Activated T-cell treated with anti-CD3 and anti-CD28 coated beads for 4 hours (primary cell): ENCODE measurements at places on chromosomes 7 and 10.

DNA sequence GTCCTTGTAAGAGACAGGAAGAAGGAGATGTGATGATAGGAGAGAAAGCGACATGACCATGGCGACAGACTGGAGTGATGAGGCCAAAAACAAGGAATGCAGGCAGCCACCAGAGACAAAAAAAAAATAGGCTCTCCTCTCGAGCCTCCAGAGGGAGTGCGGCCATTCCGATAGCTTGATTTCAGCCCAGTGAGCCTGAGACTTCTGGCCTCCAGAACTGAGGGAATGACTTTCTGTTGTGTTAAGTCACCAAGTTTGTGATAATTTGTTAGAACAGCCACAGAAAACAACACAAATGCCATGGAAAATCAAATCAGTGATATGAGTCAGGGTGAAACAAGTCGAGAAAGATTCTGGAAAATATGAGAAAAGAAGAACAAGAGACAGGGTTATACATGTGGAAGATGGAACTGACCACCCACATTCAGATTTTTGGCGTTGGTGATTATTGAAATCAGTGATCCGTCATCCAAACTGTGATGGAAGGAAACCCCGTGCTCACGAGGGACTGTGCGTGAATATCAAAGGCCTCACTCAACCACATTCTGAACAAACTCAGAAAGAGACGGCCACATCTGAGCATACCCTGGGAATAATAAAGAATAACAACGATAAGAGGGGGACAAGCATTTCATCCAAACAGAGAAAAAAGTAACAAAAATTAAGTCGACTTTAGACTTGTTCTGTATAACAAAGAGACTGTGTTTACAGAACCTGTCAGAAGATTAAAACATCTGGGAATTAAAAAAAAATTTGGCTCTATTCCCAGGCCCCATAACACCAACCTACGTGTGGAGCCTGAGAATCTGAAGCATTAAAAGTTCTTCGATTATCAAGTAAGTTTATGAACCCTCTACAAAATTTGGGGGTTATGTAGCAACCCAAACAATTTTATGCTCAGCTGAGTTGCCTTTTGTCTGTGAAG is 72.1 kb downstream of the EEPD1 start:
- DNase-seq: no peak

GRCh38 chr7:158362001-158362400 is 225.6 kb downstream of the PTPRN2 start:
- no peak for DNase-seq

GRCh38 chr10:4810092-4810491 is 15.9 kb upstream of the AKR1E2 start:
- DNase-seq: no peak

DNA sequence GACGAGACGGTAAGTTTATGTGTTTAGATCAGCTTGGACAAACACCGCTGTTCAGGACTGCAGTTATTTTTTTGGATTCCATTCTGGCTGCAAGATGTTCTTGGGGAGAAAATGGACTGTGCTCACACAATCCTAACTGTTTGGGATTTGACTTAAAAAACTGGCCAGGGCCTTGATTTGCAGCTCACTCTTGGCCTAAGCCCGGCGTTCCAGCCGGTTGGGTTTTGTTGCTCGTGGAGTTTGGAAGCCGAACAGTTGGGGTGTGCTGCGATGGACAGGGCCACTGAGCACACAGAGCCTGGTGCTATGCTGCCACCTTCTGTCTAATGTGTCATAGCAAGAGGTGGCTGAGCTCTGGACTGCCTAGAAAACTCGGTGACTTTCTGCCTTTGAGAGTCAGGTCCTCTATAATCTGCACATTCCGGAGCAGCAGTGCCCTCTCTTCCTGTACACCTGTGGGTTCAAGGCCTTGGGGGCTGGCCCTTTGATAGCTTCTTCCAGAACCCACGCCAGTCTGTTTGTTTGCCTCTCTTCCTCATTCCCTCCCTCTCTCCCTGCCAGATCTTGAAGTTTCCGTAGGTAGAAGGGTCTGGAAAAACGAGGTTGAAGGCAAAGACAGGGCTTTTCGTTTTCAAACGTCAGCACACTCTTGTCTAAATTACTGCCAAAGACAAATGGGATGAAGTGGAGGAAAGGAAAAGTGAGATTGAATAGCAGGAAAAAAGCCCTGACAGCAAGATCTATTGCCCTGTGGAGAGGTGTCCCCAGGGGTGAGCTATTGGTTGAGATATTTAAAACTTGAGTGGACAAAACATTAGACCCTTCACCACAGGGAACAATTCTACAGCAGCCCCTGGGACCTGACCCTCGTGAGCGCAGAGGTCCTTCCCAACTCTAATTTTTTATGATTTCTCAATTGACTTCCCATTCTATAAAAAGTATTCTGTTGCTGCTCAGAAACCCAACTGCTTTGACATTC is 167.5 kb upstream of the HABP2 start:
- peak; percentile 33 for DNase-seq

GRCh38 chr7:2734084-2734686 is 46.2 kb downstream of the AMZ1 start:
- no peak for DNase-seq

DNA sequence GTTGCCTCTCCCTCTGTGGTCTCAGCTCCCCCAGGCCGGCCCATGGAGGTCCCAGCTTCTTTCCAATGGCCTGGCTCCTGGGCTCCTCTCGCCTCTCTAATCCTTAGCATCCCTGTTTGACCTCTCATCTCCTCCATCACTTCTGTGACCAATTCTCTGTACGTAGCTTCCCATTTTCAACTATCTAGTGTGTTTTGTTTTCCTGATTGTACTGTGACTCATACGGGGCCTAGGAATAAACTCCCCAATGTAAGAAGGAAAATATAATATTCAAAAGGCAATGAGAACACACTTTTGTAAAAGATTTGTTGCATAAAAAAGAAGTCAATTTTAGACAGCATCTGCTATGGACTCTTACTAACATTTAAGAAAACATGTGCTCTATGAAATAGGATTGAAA is 90.3 kb downstream of the MKX start:
- DNase-seq: no peak
